ENCODE measurements at places on chromosomes 2 and 18.

- no peak for DNase-seq
Observed at GRCh38 chr2:24816884-24817283, 23.7 kb downstream of the CENPO start.

GRCh38 chr18:4144201-4144600, 310.9 kb downstream of the DLGAP1 start:
- DNase-seq: no peak

GRCh38 chr18:57518533-57518932, 68.0 kb downstream of the FECH start:
- no peak for DNase-seq

DNA sequence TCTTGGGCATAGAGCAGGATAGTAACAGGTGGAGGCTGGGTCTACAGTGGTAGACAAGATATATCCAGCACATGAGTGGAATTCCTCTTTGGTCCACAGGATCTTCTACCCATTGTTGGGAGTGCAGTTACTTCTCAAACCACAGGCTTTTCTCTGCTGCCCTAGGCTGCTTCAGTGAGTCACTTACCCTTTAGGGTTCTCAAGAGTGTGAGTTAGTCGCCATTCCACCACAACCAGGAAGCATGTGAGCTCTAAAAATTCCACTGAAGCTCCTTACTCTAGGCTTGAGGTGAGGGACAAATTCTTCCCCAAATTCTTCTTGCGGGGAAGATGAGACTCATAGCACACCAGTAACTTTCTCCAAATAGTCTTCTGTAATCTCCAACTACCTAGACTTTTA, 189.4 kb downstream of the PLCL1 start:
- no peak for DNase-seq

DNA sequence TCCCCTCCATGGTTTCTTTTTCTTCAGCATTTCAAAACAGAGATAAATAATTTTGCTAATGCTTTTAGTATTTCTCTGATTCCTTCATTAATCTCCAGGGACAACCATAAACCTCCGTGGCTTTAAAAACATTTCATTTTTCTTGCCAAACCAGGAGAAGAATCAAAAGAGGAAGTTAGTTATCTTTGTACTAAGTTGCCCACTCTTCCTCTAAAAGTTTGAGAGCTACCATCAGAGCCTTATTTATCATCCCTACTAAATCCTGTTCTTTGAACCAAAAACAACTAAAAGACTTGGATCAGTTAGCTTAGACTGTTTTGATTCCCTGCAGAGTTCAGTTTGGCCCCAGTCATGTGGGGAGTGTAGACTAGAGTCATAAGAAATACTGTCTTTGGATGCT, 208.4 kb downstream of the SETBP1 start:
- no peak for DNase-seq

- DNase-seq: no peak
Observed at GRCh38 chr2:12587228-12587627, 129.5 kb upstream of the TRIB2 start.

DNA sequence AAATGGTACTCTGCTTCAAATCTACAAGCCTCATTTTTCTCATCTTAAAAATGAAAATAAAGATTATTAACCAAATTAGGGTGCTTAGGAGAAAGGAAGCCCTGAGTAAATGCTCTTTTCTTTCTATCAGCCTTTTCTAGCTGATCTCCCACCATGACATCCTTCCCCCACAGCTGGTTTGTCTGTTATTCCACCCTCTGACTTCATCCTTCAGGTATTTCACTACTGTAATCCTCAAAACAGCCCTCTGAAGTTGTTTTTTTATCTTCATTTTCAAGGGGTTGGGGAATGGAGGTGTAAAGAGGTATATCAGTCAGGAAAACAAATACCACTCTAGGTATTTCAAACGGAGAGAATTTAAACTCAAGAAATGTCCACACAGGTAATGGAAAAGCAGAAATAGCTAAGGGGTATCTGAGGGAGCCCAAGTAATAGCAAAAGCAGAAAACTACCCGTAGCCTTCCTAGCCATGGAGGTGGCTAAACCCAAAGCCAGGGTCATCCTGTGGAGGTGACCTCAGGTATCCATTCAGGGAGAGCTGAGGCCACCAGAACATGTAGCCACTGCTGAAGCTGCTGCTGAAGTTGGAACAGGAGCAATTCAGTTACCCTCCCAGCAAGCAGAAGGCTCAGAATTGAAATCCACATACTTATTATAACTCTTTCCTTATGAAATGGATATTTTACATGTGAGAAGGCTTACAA, 990.9 kb upstream of the ACVR2A start:
- no peak for DNase-seq

DNA sequence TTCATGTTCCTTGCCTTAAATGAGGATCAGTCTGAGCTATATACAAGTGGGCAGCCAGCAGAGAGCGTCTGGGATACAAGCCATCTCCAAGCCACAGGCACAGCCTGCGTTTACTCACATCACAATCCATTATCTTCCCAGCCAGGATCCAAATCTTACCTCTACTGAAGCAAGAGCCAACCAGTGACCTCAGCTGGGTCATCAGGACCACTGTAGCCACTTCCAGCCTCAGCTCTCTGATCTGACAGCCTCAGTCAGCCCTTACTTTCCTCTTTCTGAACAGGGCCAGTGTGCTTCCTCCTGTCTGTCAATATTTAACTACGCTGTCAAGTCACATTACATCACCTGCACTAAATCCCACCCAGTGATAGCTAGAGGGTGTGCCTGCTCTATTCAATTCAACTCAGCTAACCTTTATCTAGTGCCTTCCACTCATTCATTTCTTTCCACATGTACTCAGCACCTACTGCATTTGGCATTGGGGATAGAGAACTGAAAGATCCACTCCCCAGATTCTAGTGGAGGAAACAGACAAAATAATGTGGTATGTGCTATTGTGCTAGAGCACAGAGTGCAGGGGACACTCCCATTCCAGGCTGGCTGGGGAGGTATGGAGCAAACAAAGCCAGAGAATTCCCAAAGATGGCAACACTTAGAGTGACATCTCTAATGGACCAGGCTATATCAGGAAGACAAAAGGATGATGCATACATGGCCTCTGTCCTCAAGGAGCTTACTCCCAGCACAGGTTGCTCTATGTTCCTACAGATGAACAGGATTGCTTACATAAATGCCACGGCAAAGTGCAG, 146.5 kb downstream of the NCKAP5 start:
- peak; percentile 82 for DNase-seq

GRCh38 chr2:88606371-88607030, 20.8 kb downstream of the EIF2AK3 start:
- DNase-seq: no peak

DNA sequence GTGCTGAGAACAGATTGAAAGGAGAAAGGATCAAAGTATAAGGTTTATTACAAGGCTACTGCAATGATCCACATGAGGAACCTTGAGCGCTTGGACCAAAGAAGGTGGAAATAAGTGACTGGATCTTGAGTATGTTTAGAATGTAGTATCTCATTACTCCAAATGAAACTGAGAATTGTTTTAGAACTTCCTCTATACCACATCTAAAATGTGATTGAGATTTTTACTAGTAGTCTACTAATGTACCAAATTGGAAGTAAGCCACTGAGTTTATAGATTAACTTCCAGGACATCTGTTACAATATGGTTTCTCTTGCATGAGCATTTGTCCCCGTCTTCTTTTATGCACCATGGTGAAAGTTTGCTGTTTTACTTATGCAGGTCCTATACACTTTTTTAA, 300.5 kb downstream of the SUCLG1 start:
- DNase-seq: no peak

- no peak for DNase-seq
Observed at GRCh38 chr18:75003764-75004690, 204.9 kb downstream of the PTGR3 start.

DNA sequence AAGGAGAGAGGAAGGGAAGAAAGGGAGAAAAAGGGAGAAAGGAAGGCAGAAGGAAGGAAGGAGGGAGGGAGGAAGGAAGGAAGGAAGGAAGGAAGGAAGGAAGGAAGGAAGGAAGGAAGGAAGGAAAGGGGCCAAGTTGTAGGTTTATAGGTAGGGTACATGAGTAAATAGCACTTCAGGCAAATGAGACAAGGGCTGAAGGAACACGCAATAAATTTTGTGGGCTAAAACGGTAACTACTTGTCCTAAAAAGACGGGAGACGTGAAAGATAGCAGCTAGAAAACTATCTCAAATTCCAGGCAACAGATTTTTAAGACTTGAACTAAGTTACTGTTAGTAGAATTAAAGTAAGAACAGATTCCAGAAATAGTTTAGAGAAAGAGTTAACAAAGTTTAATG, 129.3 kb upstream of the XIRP2 start:
- DNase-seq: no peak
